ENCODE measurements at places on chromosomes 12 and 14.
A peak's percentile ranks its signal among the peaks of the same experiment; 100 is the strongest.

DNA sequence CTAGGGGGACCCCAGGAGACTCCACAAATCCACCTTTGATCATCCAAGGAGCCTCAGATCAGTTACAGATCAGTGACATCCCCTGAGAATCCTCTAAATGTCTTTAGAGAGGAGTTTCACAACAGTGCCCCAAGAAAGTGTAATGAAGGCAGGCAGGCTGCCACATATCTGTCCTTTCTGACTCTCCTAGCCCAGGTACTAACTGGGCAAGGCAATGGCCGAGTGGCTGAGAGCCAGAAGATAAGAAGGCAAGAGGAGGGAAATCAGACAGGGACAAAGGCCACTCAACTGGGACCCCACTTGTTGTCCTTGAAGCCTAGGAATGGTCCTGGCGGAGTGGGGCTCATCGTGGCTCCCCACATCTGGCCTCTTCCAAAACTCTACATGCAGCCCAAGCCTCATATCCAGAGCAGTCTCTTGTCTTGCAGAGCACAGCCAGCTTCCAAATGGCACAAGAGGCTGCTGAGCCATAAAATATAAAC lies 11.6 kb downstream of the ACTN1 start:
- no peaks in the 10 kb centered on the region for H3K27me3 ChIP-seq
- H3K4me3 ChIP-seq, result peak overlapping the region; percentile 55
- peaks cover 72% of the 10 kb centered on the region for H3K4me1 ChIP-seq

DNA sequence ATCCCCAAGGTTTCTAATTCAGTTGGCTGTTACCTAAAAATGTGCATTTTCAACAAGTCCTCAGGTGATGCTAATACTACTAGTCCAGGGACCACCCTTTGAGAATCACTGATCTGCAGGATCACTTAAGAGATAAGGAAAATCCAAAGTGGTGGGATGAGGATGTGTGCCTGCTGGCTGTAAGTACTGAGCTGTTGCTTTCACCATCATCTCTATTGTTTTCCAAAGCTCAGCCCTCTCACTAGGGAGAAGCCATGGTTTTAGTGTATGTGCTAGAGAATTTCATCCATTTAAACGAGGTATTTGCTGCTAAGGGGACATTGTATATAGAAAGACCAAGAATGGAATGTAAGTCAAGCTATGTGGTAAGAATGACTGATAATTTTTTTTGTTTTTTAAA lies 202.3 kb downstream of the KIF21A start:
- no peaks in the 10 kb centered on the region for H3K4me1 ChIP-seq
- no peak overlapping the region for H3K27ac ChIP-seq
- H3K27me3 ChIP-seq, result peaks cover 2% of the 10 kb centered on the region

GRCh38 chr12:131375261-131375971 lies 335.5 kb upstream of the SFSWAP start:
- H3K36me3 ChIP-seq, result no peaks in the 10 kb centered on the region
- H3K4me1 ChIP-seq, result no peaks in the 10 kb centered on the region
- peaks cover 2% of the 10 kb centered on the region for H3K27me3 ChIP-seq
- H3K27ac ChIP-seq, result no peak overlapping the region
- DNase-seq, result no peak

GRCh38 chr12:24889411-24889810 lies 59.5 kb downstream of the BCAT1 start:
- peaks cover 3% of the 10 kb centered on the region for H3K36me3 ChIP-seq
- no peak overlapping the region for H3K27ac ChIP-seq
- no peak for DNase-seq
- peaks cover 1% of the 10 kb centered on the region for H3K4me1 ChIP-seq
- no peak overlapping the region for H3K4me3 ChIP-seq
- H3K27me3 ChIP-seq, result no peaks in the 10 kb centered on the region

- no peaks in the 10 kb centered on the region for H3K4me1 ChIP-seq
- DNase-seq, result no peak
- no peaks in the 10 kb centered on the region for H3K27me3 ChIP-seq
- no peak overlapping the region for H3K4me3 ChIP-seq
- no peaks in the 10 kb centered on the region for H3K36me3 ChIP-seq
Measured at GRCh38 chr14:81890020-81890419, 356.4 kb upstream of the SEL1L start.

DNA sequence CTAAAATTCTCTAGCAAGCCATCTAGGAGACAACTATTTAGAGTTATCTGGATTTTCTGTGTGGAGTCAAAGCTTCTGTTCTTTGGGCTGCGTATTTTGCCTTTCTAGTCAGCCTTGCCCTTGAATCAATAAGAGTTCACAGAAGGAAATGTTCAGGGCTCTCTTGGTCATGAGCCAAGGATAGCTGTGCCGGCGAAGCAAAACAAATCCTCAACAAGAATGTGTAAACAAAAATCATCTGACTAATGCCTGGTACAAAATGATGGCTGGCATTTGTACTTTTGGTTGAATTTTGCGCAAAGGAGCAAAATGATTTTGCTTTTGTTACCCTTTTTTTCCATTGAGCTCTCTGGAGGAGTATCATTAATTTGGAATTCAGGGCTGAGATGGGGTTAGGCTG lies 171.1 kb downstream of the DACT1 start:
- no peak for DNase-seq
- peaks cover 15% of the 10 kb centered on the region for H3K27me3 ChIP-seq
- no peaks in the 10 kb centered on the region for H3K36me3 ChIP-seq
- H3K27ac ChIP-seq, result no peak overlapping the region
- H3K4me1 ChIP-seq, result no peaks in the 10 kb centered on the region

DNA sequence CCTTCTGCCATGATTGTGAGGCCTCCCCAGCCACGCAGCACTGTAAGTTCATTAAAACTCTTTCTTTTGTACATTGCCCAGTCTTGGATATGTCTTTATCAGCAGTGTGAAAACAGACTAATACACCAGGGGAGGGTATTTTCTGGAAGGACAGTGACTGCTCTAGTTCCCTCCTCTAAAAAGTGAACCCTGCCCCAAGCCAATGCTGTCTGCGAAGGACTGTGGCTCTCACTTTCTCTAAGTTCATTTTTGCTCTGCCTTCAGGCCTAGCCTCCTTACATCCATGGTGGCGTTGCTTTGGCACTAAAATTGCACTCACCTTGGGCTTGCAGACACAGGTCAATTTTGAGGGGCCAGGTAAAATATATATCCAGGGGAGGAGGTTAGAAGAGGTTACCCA lies 323.0 kb downstream of the VRK1 start:
- H3K27ac ChIP-seq, result peak overlapping the region; percentile 95
- no peaks in the 10 kb centered on the region for H3K27me3 ChIP-seq
- H3K4me1 ChIP-seq, result peaks cover 54% of the 10 kb centered on the region
- no peaks in the 10 kb centered on the region for H3K36me3 ChIP-seq
